ENCODE measurements at places on chromosomes 3 and 15.

DNA sequence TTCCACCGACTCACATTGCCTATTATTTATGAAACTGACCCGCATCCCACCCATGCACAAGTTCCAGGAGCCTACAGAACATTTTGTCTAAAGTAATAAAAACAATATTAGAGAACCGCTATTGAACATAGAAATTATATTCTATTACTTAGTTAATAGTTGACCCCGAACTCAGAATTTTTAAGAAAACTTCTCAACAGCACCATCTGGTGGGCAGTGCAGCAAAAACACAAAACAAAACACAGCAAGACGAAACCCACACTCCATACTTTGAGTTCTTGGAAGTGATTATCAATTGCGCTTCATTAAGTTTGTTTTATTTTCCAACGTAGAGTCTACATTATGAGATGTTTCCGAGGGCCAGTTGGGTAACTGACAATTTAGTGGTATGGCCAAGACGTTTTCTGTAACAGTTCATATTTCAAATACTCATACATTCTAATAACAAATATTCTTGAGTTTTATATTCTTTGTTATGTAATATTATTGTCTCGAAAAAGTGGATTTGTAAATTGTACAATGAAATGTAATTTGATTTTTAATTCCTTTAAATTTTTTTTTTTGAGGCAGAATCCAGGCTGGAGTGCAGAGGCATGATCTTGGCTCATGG is 24.0 kb upstream of the C3orf70 start:
- DNase-seq, result no peak

DNA sequence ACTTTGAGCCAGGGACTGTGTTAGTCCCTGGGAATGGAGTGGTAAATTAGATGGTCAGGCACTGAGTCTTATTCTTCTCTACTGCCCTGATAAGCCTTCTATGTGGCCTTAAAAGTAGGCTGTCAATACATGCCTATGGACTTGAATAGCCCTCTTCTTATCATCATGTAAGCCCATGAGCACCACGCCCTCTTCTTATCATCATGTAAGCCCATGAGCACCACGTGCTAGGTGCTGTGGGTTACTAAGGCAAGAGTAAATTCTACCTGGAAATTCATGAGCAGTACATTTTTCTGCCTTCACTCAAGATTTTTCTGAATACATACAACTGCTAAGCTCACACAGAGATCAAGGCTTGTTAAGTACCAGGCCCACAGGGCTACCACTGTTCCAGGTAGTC is 68.5 kb downstream of the DHX30 start:
- DNase-seq, result no peak

GRCh38 chr15:40706121-40706520 is 11.1 kb downstream of the RAD51 start:
- no peak for DNase-seq

DNA sequence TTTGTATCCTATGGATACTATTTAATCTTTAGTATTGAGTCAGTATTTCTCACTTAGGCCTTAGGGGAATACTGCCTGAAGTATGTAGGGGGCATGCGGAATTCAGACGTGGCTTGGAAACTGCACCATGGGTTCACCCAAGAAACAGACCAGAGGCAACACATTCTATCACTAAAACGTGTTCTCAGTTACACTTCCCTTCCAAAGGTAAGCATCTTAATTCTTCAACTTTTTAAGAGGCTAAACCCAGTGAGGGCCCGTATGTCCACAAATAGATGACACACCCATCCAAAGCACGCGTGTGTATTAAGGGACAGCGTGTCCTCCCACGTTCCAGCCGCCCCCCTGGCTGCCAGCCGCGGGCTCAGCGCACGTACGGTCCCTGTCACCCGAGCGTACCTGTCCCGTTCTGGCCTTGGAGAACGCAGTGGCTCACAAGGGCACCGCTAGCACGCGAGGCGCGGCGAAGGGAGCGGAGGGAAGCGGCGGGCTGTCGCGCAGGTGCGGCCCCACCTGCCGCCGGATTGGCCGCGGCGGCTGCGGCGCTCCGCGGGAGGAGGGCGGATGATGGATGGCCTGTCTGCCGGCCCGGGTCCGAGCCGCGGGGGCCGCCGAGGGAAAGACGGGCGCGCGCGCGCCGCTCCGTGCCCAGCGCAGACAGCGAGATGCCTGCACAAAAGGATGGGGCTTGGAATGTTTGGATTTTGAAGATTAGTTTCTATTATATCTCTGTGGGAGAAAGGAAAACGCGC is 1003.9 kb upstream of the NR2F2 start:
- DNase-seq, result no peak

GRCh38 chr3:120344349-120344748 is 4.8 kb downstream of the LRRC58 start:
- no peak for DNase-seq

DNA sequence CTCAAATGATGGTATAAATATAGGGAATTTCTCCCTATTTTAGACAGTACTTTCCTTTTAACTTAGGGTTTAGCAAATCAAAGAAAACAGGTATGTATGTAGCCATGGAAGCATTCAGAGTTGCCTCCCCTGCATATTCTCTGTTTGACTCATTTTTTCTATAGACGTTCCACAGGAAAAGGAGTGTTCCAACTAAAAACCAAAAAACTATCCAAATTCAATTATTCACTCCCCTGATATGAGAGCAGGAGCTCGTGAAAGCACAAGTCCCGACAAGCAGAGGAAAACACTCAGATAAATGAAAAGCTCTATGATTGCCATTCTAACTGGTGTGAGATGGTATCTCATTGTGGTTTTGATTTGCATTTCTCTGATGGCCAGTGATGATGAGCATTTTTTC is 119.5 kb downstream of the FRMD5 start:
- DNase-seq, result no peak

- peak; percentile 68 for DNase-seq
Observed at GRCh38 chr15:69729167-69729748, 276.6 kb downstream of the RPLP1 start.

DNA sequence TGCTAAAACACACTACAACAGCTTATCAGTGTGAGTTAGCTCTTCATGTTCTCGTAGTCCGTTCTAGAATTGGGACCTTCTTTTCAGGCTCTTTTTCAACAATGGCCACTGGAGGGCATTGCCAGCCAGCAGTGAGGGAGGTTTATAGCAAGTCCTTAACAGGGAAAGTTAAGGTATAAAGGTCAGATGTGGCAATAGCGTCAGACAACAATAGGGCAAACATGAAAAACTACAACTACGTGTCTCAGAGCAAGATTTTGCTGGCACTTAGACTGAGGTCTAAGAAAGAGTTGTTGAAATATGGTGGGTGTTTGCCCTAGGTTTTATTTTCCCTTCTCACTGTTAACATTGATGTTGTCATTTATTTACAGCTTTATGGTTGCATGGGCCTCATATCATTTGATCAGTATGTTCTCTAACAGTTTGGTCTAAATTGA is 161.4 kb downstream of the GMNC start:
- DNase-seq, result no peak

GRCh38 chr3:53705024-53705745 is 141.0 kb downstream of the CHDH start:
- no peak for DNase-seq

- DNase-seq, result no peak
Observed at GRCh38 chr3:71997066-71997653, 212.2 kb upstream of the PROK2 start.

DNA sequence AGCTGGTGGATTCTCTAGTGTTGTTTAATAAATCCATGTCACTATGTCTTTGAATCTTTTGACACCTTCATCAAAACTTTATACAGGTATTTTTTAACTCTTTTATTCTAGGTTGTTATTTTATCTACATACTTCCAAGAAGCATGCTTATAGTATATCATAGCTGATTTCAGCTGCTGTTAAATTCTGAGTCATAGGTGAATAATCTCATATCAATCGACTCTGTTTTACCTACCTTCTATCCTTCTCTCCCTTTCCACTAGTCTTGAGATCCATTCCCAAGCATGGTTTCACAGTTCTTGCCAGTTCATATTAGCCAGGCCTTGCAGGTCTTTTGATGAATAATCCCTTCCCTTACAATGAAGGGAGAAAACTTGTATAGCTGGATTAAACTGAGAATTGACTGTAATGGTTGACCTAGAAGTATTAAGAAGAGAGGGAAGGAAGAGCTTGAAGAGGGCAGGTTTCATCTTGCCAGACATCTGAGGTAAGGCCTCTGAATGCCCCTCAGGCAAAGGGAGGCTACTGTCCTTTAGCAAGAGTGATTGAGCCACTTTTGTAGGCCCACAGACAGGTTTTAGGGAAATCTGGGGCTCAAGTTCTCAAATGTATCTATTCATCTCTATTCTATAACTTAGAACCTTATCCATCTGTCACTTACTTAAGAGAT is 146.4 kb downstream of the EPHA6 start:
- DNase-seq, result no peak

GRCh38 chr15:50333229-50333628 is 21.8 kb downstream of the GABPB1 start:
- no peak for DNase-seq
